ENCODE measurements at places on chromosomes 5 and 9.

- no peak for DNase-seq
Measured at GRCh38 chr5:103441523-103441922, 121.1 kb downstream of the NUDT12 start.

DNA sequence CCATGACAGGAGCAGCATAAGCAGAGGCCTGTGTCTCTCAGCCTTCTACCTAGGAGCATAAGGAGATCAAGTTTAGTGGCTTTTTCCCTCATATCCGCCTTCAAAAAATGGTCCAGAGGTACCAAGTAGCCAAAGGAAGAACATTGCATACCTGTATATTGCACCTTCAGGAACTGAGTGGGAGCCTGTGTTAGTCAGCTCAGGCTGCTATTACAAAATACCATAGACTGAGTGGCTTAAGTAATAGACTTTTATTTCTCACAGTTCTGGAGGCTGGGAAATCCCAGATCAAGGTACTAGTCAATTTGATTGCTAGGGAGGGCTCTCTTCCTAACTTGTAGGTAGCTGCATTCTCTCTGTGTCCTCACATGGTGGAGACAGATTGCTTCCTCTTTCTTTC is 597.4 kb upstream of the PTGER4 start:
- no peak for DNase-seq

- peak; percentile 50 for DNase-seq
Measured at GRCh38 chr9:131395157-131396098, 1.5 kb downstream of the PRRC2B start.

DNA sequence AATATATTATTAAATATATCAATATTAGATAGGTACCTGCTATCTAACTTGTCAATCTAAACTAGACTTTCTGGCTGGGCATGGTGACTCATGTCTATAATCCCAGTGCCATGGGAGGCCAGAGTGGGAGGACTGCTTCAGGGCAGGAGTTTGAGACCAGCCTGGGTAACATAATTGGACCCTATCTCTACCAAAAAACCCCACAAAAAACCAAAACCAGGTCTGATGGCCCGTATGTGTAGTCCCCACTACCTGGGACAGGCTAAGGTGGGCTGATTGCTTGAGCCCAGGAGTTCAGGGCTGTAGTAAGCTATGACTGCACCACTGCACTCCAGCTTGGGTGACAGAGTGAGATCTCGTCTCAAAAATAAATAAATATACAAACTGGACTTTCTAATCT is 55.0 kb downstream of the PJA2 start:
- no peak for DNase-seq
